Activated CD4-positive, alpha-beta T cell treated with anti-CD3 and anti-CD28 coated beads, Interleukin-2, amount 10 ng/mL, durations not matched to agents 7 days and 5 days (primary cell): ENCODE measurements at places on chromosomes 12 and 14. TPM values are rescaled to one million over a fixed set of nuclear protein-coding genes. Genes with fewer than 3 reads are reported as not detected.

GRCh38 chr12:8572507-8572906, 31.8 kb upstream of the CLEC4E start:
- H3K4me3 ChIP-seq: no peak overlapping the region
- peak overlapping the region; percentile 39 for H3K27ac ChIP-seq
- H3K4me1 ChIP-seq: peaks cover 13% of the 10 kb centered on the region
- H3K27me3 ChIP-seq: peaks cover 7% of the 10 kb centered on the region

Gene MAP3K9
- total RNA-seq: 4.8 TPM

DNA sequence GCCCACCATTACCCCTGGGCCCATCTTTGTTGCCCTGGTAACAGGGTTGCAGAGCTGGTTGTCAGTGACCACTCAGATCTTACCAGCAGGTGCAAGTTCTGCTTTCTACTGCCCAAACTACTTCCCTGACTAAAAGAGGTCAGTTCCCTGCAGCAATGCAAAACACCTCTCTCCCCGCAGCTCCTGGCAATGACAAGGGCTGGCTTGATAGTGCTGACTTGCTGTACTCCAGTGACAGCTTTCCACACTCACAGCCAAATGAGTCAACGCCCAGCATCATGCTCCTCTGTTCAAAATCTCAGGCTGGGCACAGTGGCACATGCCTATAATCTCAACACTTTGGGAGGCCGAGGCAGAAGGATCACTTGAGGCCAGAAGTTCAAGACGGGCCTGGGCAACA, 90.6 kb downstream of the CIT start:
- H3K36me3 ChIP-seq: peaks cover 47% of the 10 kb centered on the region
- peak overlapping the region; percentile 50 for H3K27ac ChIP-seq
- H3K27me3 ChIP-seq: no peaks in the 10 kb centered on the region
- no peak overlapping the region for H3K4me3 ChIP-seq

Gene PTCSC3
- total RNA-seq: not detected

- no peak for DNase-seq
- H3K4me1 ChIP-seq: no peaks in the 10 kb centered on the region
- no peak overlapping the region for H3K27ac ChIP-seq
These were observed 314.3 kb downstream of the TRHDE start for GRCh38 chr12:72586456-72586855.

DNA sequence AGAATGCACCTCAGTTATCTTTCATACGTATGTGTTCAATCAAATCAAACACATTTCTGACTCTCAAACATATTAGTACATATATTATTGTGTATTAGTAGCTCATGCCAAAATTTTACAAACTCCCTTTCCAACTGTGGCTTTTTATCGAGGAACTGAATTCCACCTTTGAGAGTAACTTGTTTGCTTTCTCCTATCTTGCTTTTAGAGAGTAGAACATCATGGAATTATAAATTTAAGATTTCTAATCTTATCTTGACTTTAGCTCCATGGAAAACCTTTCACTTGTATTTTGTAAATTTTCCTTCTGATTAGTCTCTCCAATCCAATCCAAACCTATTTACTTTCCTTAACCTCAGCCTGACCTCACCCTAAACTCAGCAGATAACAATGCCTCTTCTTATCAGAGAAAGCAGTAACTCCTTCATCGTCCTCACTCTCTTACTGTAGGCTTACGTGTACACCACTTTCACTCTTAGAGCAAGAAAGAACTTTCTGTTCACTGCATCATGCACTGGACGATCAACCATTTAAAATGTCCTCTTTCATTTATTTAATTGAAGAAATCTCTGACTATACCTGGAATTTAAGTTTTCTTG, 164.5 kb downstream of the TMTC3 start:
- DNase-seq: no peak
- H3K36me3 ChIP-seq: no peaks in the 10 kb centered on the region
- no peaks in the 10 kb centered on the region for H3K4me1 ChIP-seq
- H3K27me3 ChIP-seq: peaks cover 2% of the 10 kb centered on the region

DNA sequence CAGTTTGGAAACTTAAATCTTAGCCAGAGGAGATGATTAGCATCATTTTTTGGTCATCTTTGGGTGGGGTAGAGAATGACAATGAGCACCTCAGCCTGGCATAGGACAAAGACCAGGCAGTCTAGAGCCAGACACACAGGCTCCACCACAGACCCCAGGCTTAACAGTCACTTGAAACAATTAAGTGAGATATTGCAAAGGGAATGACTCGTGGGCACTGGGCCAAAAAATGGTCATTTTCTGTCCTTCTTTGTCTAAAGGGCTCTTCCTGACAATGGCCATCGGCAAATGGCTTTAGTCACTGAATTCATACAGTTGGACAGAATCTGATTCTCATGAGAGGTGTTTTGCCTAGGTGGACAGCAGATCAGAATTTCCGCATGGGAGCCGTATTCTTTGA, 78.0 kb upstream of the DICER1 start:
- no peaks in the 10 kb centered on the region for H3K36me3 ChIP-seq
- H3K4me1 ChIP-seq: no peaks in the 10 kb centered on the region
- no peak for DNase-seq
- H3K27ac ChIP-seq: no peak overlapping the region
- H3K27me3 ChIP-seq: no peaks in the 10 kb centered on the region

Gene FAM90A1
- total RNA-seq: not detected

GRCh38 chr14:92930737-92931602, 8.0 kb downstream of the CHGA start:
- no peaks in the 10 kb centered on the region for H3K27me3 ChIP-seq
- H3K4me3 ChIP-seq: no peak overlapping the region
- no peaks in the 10 kb centered on the region for H3K4me1 ChIP-seq
- DNase-seq: no peak
- no peaks in the 10 kb centered on the region for H3K36me3 ChIP-seq

Gene FZD10
- not detected for total RNA-seq

Gene HOXC10
- total RNA-seq: not detected

- peaks cover 9% of the 10 kb centered on the region for H3K36me3 ChIP-seq
- no peak overlapping the region for H3K27ac ChIP-seq
- H3K27me3 ChIP-seq: no peaks in the 10 kb centered on the region
- no peak overlapping the region for H3K4me3 ChIP-seq
- DNase-seq: no peak
These were observed 34.1 kb downstream of the IL31 start for GRCh38 chr12:122139941-122140340.
